CD4-positive, alpha-beta T cell treated with Interleukin-4 for 4 hours (primary cell): ENCODE measurements at places on chromosomes 5 and 9.

- no peak for DNase-seq
Measured at GRCh38 chr5:29758986-29759421, 1434.5 kb upstream of the CDH6 start.

DNA sequence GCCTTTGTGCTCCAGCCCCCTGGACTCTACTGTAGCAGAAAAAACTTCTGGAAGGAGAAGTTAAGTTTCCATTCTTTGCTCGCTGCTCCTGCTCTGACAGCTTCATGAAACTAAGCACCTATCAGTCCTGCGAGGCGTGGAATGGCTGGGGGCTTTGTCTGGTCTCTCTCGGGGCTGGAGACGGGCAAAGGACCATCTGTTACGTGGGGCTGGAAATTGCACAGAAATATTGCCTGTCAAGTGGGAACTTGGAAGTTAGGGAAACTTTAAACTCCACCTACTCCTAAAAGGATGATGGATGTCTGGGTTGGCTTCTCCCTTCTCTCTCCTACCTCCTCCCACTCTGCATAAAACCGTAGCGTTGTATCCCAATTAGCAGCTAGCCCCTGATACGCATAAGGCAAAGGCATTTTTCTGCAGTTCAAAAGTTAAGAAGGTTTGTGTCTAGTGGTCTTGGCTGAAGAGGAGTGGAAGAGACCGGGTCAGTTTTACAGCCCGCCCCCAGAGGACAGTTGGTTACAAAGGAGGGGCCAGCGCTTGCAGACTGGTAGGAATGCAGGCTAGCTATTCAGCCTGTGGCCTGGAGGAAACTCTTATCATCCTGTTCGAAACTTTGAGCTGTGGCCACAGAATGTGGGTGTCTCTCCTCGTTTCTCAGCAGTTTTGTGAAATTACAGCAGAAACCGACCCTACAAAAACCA is 1.3 kb downstream of the FBXL7 start:
- no peak for DNase-seq

- no peak for DNase-seq
Measured at GRCh38 chr9:133506653-133507038, 18.1 kb downstream of the MYMK start.

DNA sequence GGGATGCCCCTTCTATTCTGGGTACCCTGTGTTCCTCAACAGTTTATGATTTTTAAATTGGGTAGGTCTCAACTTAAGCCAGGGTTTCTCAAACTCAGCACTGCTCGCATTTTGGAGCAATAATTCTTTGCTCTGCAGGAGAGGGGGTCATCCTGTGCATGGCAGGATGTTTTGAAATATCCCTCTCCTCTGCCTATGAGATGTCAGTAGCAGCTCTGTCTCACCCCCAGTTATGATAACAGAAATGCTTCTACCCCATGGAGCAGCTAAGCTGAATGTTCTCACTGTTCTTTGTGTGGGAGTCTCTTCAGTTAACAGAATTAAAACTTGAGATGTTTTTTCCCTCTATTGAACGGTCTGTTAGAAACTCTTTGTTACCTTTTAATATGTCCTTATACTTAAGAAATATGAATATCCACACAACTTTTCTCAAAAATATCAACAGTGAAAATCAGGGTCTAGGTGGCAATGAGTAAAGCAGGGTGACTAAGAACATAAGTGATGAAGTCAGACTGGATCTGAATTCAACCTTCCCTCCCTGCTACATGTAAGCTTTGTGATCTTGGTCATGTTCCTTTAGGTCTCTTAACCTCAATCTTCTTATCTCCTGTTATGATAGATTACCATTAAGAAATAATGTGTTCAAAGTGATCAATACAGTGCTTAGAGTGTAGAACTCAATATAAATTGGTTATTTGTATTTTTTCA is 89.0 kb downstream of the CAMK4 start:
- no peak for DNase-seq

GRCh38 chr5:94682814-94683520 is 64.5 kb downstream of the SLF1 start:
- no peak for DNase-seq

DNA sequence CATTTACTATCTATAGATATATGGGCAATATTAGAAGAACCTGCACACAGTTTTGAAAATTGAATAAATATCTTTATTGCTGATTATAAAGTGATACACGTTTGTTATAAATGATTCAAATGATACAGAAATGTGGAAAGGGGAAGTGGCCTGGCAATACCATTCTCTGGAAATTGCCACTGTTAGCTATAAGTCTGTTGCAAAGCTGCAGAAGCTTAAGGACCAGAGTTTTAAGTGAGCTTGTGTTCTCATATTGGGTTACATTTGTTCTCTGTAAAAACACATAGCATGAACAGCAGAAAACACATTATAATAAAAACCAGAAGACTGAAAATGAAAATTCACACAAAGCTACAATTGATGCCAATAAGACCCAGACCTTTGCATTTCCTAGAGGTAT is 59.6 kb downstream of the RASGRF2 start:
- no peak for DNase-seq

- DNase-seq, result peak; percentile 12
Measured at GRCh38 chr5:65928322-65928752, 2.0 kb downstream of the ERBIN start.

DNA sequence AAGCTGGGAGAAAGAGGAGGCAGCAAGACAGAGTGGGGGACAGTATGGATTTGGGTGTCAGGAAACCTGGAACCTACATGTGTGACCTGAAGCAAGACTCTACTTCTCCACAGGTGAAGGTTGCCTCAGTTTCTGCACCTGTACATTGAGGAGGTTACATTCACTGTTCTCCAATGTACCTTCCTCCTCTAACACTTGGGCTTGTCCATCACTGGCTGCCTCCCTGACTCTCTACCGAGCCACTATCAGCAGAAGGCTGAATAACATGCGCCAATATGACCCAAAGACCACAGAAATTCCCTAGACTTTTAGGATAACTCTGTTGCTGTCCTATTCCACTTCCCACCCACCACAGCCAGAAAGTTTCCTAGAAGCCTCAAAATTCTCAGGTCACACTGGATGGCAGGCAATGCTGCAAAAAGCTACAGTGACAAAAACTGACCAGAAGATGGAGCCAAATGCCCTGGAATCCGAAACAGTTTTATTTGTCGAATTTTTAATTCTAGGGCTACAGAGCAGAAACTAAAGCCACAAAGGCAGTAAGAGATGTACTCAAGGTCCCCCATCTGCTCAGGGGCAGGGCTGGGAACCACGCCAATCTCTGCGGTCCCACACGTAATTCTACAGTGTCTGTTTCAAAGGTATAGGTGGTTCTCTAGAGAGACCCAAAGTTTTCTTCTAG is 64.4 kb downstream of the FAM114A2 start:
- peak; percentile 45 for DNase-seq

GRCh38 chr5:17805227-17805825 is 171.1 kb downstream of the TAF11L14 start:
- DNase-seq, result no peak

- no peak for DNase-seq
Measured at GRCh38 chr5:81058121-81058520, 98.0 kb downstream of the RASGRF2 start.

GRCh38 chr9:137816531-137817235 is 60.9 kb upstream of the CACNA1B start:
- no peak for DNase-seq

DNA sequence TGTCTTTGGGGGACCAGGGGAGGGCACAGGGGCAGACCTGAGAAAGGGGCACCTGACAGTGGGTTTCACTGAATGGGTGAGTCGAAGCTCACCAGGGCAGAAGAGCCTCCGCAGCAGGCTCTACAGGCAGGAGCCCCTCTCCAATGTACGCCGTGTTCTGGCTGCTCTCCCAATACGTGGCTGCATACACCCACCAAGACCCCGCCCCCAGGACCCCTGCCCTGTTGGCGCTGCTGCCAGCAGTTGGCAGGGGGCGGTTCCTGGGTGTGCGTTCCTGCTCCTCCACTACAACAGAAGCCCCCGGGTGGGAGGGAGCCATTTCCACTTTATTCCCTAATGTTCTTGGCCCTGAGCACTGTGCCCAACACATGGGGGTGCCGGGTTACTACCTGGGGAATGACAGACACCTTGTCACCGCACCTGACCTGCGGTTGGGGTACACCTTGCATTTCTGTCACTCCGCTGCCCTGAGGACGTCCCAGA is 30.3 kb downstream of the SARDH start:
- no peak for DNase-seq

GRCh38 chr5:6961837-6962635 is 248.8 kb downstream of the TENT4A start:
- no peak for DNase-seq

DNA sequence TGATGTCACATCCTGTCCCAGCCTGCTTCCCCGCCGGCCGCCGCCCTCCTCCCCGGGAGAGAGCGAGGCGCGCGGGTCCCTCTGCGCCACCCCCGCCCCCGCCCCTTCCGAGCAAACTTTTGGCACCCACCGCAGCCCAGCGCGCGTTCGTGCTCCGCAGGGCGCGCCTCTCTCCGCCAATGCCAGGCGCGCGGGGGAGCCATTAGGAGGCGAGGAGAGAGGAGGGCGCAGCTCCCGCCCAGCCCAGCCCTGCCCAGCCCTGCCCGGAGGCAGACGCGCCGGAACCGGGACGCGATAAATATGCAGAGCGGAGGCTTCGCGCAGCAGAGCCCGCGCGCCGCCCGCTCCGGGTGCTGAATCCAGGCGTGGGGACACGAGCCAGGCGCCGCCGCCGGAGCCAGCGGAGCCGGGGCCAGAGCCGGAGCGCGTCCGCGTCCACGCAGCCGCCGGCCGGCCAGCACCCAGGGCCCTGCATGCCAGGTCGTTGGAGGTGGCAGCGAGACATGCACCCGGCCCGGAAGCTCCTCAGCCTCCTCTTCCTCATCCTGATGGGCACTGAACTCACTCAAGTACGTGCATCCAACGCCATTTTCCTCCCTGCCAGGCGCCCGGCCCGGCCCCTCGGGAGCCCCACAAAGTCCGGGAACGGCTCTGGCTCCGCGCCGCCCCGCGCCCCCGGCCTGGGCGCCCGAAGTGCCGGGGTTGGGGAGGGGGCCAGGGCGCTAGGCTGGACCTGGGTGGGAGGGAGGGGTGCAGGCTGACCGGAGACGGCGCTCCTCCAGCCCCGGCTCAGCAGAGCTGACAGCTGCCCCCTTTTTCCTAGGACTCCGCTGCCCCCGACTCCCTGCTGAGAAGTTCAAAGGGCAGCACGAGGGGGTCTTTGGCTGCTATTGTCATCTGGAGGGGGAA is 12.0 kb upstream of the OLFM1 start:
- no peak for DNase-seq

- no peak for DNase-seq
Measured at GRCh38 chr9:87006956-87007355, 59.6 kb upstream of the GAS1 start.

DNA sequence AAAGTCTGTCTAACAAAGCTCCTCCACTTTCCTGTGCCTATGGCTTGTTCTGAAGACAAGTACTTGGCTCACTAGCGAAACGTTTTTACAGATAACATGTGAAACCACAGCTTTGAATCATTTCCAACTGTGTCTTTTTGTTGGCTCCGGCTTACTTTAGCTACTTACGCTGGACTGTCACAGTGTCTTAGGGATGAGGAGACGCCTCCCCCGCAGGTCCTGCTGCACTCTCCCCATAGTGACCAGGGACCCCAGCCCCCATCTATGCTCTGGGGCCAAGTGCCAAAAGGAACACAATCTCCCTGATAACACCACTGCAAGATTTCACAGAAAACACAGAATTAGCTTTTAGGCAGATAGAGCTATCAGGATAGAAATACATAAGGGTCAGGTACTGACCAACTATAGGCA is 219.1 kb downstream of the ADAMTS6 start:
- DNase-seq, result no peak

- no peak for DNase-seq
Measured at GRCh38 chr5:143219696-143220095, 183.8 kb downstream of the NR3C1 start.

DNA sequence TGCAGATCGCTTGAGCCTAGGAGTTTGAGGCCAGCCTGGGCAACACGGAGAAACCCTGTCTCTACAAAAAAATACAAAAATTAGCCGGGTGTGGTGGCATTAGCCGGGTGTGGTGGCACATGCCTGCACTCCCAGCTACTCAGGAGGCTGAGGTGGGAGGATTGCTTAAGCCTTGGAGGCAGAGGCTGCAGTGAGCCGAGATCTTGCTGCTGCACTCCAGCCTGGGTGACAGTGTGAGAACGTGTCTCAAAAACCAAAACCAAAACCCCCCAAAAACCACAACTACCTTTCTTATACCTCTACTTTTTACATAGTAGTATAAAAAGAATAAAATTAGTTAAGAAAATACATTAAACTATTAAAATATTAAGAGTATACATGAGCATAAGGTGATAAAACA is 121.2 kb downstream of the RAPGEF6 start:
- DNase-seq, result no peak

GRCh38 chr5:113199122-113199905 is 222.7 kb downstream of the DCP2 start:
- no peak for DNase-seq
